Left ventricle myocardium superior (tissue), 1 donor: ENCODE measurements at places on chromosomes 16 and 17. TPM values are rescaled to one million over a fixed set of nuclear protein-coding genes. Genes with fewer than 3 reads are reported as not detected.

DNA sequence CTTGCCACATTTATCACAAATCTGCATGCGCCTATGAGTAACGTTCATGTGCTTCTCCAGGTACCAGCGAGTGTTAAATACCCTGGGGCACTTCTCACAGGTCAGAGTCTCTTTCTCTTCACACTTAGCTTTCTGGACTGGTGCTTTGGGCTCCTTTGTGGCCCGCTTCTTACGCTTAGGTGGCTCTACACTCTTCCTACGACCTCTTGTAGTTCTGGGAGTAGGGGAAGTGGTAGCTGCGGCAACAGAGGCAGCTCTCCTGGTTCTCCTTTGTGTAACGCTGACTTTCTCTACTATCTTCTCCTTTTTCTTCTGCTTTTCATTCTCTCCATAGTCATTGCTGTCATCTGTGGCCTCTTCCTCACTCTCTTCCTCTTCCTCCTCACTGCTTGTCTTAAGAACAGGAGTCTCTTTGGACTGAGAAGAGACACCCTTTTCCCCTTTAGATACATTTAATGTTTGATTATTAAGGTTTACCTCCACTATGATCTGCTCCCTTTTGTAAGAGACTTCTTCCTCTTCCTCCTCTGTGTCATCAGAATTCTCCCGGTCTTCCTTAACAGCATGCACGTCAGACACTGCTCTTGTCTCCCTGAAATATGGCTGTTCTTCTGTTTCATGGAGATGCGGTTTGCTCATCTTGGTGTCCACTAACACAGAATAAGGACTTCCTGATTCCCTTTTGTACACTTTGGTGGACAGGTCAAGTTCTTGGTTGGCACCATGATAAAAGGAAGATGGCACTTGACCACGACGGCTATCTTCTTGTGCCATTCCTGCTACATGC is 45.0 kb downstream of the ZNF652 start:
- no peak for DNase-seq

The CRISPLD2 gene
- 29.1 TPM for total RNA-seq

- no peak for DNase-seq
Measured at GRCh38 chr17:34736611-34737010, 157.2 kb downstream of the TMEM132E start.

DNA sequence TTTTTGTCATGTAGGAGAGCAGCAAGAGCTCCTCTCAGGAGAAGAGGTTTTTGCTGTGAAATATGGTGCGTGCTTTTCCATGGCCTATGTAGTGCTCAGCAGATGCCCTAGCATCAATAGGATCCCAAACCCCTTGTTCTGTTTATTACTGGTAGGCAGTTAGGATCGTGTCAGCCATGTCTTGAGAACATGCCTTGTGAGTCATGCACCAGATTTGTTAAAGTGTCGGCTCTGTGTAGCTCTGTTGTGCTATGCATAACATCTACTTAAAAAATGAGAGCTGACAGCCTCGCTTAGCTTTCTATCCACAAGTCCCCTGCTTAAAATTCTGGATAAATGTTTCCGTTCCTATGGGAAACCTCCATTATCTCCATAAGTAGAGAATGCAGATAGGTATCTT is 4.4 kb upstream of the EIF4A3 start:
- no peak for DNase-seq

The TK2 gene
- total RNA-seq = 16.8 TPM

The KRT20 gene
- not detected for total RNA-seq

GRCh38 chr16:31301708-31302400 is 42.1 kb downstream of the ITGAM start:
- DNase-seq = no peak

GRCh38 chr17:2613089-2613808 is 19.8 kb downstream of the PAFAH1B1 start:
- DNase-seq = peak; percentile 43

DNA sequence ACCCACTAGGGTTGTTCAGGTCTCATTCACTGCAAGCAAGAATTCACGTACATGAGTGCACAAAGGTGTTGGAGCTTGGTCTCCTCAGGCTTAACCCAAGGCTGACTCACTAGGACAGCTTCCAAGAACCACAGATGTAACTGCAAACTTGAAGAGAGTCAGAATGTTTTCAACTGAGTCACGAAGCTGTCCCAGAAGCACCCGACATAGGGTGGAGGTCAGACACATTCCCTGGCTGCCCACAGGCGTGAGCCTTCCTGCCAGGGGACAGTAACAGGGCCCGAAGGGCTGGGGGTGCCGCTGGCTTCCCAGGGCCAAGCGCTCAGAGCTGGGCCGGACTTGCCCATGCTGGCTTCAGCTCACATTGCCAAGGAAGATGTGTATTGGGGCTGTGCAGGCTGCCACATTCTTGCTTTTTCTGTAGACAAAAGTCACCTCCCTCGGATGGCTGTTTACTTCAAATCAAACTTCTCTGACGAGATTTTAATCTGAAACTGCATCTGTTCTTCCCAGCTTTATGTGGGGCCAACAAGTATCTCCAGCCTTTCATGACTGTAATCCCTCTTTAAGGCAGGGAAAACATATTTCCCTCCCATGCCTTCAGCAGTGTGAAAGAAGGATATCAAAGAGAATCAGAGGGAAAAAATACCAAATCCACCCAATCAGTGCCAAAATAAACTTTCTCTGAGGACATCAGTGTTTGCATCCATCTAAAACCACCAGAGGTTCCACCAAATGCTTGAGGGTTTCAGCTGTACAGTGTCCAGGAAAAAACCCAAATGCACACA is 14.3 kb downstream of the CMTM3 start:
- DNase-seq = no peak

The RHBDL1 gene
- 1.9 TPM for total RNA-seq

GRCh38 chr17:35192708-35193107 is 1.5 kb downstream of the SLC35G3 start:
- DNase-seq = no peak

GRCh38 chr16:67173323-67173722 is 3.0 kb downstream of the NOL3 start:
- DNase-seq = no peak

The CDH11 gene
- total RNA-seq = 7.3 TPM

DNA sequence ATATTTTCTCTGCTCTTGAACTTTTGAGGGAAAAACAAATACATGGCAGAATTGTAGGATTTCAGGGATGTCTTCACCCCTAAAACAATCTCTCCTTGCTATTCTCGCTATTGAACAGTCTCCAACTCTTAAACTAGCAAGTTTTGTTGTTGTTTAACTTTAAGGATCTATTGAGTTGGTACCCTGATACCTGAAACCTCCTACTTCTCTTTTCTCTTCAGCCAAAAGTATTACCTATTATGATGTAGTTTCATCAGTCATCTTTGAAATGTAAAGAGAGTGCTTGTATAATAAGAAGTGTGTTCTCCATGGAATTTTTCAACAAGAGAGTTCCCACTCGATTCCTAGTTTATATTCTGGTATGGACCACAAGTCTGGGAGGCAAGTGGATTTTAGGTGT is 211.6 kb upstream of the TBX2 start:
- DNase-seq = no peak

The COPRS gene
- total RNA-seq = 57.5 TPM

GRCh38 chr17:63987221-63988126 is 10.7 kb upstream of the PRR29 start:
- DNase-seq = peak; percentile 26

GRCh38 chr17:83202002-83203000 is 122.9 kb downstream of the METRNL start:
- DNase-seq = peak; percentile 29

- no peak for DNase-seq
Measured at GRCh38 chr16:81703177-81704155, 75.6 kb upstream of the PLCG2 start.

The INTS2 gene
- 8.4 TPM for total RNA-seq

DNA sequence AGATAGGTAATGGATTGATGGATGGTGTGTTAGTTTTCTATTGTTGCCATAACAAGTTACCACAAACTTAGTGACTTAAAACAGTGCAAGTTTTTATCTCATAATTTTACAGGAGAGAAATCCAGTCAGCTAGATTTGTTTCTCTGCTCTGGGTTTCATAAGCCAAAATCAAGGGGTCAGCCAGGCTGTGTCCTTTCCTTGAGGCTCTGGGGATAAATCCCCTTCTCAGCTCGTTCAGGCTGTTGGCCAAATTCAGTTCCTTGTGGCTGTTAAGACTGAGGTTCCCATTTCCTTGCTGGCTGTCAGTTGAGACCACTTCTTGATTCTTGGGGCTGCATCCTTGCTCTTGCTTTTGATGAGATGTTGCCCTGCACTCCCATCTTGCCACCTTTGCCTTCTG is 204.9 kb upstream of the CDH13 start:
- DNase-seq = no peak

GRCh38 chr16:11561454-11561805 is 25.3 kb downstream of the LITAF start:
- DNase-seq = no peak

GRCh38 chr16:61644736-61645135 is 391.5 kb downstream of the CDH8 start:
- no peak for DNase-seq

DNA sequence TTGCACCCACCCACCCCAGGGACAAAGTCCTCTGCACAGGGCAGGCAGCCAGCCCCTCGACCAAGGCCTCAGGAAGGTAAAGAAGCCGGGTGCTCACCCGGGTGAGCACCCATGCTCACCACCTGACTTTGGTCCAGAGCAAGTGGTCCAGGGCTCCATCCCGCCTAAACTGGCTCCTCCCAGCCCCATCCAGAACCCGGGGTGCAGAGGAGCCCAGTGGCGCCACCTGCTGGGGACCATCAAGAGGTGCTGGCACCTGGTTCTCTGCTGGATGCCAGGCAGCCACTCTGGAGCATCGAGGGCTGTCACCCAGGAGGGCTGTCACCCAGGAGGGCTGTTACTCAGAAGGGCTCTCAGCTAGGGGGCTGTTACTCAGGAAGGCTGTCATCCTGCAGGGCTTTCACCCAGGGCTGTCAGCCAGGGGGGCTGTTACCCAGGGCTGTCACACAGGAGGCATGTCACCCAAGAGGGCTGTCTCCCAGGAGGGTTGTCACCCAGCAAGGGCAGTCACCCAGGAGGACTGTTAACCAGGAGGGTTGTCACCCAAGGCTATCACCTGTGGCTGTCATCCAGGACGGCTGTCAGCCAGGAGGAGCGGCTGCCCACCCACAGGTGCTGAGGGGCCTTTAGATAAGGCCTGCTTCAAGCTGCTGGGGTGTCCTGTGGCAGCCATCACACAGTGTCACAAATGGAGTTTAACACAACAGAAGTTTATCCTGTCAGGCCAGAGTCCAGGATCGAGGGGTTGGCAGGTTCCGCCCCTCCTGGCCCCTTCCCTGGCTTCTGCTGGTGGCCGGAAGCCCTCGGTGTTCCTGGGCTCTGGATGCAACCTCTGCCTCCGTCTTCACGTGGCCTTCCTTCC is 98.5 kb downstream of the TNFRSF13B start:
- peak; percentile 37 for DNase-seq

The ACE gene
- 5.6 TPM for total RNA-seq

DNA sequence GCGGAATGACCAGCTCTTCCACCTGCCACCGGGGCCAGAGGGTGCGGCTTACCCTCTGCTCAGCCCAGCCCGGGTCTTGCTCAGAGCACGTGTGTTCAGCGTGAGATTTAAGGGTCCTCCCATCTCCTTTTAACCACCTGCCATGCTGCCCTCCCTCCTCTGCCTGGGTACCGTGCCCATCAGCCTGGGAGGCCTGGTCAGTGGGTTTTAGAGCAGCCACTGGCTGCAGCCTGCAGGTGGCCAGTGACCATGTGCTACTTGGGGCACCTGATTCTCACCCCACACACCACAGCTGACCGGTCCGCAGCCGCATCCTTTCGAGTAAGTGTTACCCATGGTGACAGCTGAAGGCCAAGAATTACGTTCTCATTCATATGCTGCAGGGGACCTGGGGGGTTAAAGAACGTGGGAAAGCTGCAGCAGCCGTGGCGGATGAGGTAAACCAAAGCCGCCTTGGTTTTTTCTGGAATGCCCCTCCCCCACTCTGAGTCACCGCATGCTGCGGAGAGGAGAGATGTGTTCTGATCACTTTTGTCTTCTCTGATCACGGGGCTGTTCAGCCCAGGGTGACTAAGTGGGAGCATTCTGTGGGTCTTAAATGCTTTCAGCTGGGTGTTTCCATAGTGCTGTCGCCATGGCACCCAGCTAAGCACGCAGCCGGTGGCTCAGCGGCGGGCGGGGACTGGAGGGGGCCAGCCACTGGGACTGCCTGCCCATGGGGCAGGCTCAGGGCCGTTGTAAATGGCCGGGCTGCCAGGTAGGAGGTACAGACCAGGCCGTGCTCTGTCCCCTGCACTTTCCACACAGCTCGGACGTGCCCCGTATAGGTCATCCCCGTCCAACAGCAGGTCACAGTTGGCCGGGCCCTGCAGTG is 59.8 kb downstream of the BAIAP2 start:
- no peak for DNase-seq

DNA sequence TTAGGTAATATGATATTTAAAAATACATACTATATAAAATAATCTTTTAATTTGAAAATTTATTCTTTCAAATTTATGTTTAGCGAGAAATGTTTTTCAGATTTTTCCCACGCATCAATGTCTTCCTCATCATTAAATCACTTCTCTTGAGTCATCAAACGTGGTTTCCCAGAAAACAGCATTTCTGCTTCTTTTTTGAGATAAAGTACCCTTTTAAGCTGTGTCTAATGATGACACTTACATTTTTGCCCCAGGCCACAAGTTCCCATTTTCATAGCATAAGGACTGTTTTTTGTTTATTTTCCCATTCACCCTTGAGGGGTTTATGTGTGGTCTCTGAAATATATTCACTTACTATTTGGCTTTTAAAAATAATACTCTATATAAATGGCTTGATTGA is 139.0 kb upstream of the HS3ST3A1 start:
- DNase-seq = no peak

DNA sequence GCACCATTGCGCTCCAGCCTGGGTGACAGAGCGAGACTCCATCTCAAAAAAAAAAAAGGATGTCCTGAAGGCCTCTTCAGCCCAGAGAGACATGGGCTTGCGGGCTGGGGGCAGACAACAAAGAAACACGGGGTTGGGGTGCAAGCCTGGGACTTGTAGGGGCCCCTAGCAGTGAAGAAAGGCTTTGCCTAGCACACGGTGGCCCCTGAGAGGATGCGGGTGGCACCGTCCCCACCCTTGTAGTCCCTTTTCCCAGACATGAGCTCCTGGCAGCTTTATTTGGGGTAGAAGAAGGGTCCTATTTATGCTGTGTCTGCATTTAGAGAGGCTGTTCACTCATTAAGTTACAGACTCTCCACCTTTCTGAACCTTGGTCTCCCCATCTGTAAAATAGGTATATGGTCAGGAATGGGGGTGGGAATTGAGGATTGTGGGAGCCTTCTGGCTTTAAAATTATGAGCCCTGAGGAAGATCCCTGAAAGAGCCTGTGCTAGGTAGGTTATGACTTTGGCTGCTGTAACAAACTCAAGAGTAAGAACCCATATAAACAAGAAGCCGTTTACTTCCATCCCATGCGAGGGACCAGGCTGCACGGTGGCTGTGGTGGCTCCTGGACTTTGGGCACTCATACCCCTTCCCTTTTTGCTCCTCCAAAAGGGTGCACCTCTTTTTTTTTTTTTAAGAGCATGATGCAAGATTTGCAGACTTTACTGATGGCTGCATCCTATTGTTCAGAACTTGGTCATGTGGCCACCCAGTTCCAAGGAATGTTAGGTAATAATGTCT is 20.6 kb upstream of the ADGRG1 start:
- no peak for DNase-seq

The SULT1A2 gene
- total RNA-seq = 1.1 TPM

The ENDOV gene
- total RNA-seq = 9.1 TPM
